ENCODE measurements at places on chromosomes 1 and 21.

- DNase-seq: no peak
Measured at GRCh38 chr1:62429581-62429980, 7.3 kb upstream of the USP1 start.

DNA sequence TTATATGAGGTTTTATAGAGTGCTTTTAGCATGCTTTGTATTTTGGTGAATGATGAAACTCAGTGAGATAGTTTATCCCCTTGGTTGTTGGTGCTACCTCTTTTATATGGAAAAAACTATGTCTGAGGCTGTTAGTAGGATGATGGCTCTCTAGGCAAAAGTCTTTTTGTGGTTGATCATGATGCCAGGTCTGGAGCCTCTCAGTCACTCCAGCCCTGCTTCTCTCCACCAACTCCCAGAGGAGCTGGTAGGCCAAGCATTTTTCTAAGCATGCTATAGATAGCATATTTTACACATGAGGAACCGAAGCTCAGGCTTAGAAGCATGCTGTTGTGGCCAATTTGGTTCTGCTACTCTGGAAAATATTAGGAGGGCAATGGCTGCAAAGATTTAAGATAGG is 82.2 kb downstream of the FMN2 start:
- DNase-seq: no peak

- DNase-seq: no peak
Measured at GRCh38 chr1:177596485-177596884, 373.4 kb downstream of the SEC16B start.

- DNase-seq: no peak
Measured at GRCh38 chr1:220151454-220151853, 57.5 kb downstream of the IARS2 start.
